ENCODE measurements at places on chromosomes 4 and X.

DNA sequence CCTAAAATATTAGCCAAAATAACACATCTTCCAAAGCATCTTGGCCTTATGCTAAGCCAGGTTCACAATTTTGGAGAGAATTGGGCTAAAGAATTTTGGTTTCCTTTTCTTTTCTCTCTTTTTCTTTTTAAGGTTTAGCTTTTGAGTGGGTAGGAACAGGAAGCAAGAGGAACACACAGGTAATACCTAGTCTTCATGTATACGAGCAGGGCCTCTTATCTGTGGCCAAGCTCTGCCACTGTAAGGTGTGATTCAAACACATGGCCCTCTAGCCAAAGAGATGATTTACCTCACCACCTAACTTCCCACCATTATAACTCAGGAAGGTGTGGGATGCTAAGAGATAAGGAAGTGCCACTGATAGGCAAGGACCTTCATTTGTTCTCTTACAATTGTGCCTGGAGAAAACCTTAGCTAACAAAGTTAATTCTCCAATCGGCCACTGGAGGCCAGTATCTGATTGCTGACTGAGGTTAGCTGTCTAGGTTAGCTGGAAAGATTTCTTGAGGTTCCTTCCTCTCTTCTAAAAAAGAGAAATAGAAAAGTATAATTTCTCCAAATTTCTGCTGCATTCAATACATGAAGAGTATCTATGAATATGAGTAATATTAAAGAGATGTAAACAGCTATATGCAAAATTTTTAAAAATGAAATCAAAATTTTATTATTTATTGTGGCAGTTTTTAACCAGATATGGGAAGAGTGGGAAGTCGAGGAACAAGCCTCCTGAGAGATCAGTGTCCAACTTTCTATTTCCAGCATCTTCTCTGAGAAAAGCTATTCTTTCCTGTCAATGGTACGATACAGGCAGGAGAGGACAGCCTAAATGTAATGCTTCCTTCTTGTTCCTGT, 30.1 kb upstream of the BBS7 start:
- DNase-seq, result peak; percentile 42

DNA sequence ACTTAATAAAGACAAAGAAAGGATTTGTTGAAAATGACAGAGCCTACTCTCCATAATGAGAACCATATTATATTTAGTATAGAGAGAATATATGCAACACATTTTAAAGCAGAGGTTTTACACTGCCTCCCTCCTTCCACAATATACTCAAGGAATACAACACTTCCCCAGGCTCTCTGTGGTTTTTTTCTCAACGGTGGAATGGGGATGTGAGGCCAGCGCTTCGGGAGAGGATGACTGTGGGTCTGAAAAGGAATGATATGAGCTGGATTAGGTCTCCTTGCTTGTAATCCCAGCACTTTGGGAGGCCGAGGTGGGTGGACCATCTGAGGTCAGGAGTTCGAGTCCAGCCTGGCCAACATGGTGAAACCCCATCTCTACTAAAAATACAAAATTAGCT, 348.7 kb upstream of the KLF3 start:
- no peak for DNase-seq

- no peak for DNase-seq
Measured at GRCh38 chr4:145217349-145217748, 37.0 kb upstream of the OTUD4 start.

- no peak for DNase-seq
Measured at GRCh38 chr4:26573389-26573794, 10.5 kb upstream of the TBC1D19 start.

DNA sequence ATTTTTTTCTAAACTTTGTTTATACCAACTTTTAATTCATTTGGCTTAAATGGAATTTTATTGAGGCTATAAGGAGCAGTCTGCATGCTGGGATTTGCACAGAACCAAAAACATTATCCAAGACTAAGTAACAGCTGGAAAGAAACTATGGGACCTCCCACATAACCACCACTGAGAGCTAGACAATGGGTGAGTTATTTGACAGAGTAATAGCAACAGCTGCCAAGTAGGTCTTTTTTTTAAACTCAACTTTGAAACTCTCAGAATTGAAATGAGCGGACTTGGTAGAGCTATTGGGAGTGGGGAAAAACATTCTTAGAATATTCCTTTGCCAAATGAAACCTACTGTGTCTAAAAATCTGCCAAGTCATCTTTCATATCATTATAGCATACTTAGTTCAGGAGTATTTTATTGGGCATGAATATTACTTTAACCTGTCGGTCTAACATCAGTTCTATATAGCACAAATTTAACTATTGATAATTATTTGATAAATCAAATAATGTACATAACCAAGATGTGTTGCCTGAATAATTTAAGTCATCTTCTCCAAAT, 1428.0 kb downstream of the PCDH7 start:
- no peak for DNase-seq

DNA sequence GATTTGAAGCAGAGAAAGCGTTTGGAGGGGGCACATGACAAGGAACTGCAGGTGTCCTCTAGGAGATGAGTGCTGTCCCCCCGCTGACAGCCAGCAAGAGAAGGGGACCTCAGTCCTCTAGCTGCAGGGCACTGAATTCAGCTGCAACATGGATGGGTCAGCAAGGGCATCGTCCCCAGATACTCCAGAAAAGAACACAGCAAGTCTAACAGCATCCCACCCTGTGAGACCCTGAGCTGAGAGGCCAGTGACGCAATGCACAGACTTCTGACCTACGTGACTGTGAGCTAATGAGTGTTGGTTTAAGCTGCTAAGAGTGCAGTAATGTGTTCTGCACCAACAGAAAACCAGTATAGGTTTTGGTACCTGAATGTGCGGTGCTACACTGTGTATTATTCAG, 11.6 kb upstream of the CENPVL2 start:
- DNase-seq, result no peak
